ENCODE measurements at places on chromosomes 12 and 14. TPM values are rescaled to one million over a fixed set of nuclear protein-coding genes. Genes with fewer than 3 reads are reported as not detected.

BDKRB2 gene
- total RNA-seq: 14.2 TPM

DNA sequence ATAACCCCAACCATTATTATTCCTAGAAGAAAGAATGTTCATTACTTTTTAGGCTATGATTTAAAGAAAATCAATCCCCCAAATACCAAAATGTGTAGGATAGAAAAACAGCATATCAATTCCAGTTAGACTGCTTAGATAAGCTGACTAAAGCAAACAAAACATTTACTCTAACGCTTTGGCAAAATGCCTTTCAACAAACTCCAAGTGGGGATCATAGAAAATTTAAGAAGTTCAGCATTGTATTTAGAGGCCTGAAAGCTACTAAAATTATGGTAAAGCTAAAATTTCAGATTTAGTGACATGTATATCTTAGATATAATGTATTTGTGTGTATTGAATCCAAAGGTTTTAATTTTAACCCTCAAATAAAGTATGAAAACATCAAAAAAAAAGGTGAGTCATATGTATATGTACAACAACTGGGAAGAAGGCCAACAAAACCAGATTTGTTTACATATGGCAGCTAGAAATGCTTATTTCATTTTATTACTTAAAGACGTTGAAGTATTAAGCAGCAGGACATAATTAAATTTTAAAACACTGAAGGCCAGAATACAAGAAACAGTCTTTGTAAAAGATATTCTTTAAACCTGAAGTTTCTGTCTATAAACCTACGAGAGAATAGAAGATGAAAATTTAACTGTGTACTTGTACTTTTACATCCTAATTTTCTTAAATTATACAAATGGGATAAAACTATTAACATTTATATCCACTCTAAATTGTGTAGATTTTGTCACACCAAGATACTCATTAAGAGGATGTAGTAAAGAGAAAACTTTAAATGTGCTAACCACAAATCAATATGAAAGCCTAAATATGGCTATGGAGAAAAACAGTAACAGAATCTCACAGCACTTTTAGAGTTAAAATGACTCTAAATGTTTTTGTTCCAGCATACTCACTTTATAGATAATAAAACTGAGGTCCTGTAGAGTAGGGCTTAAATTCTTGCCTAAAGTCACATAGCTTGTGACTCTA, 71.4 kb downstream of the SLC41A2 start:
- no peak for DNase-seq

- DNase-seq: no peak
These were observed 135.9 kb downstream of the KTN1 start for GRCh38 chr14:55715889-55716288.

DNA sequence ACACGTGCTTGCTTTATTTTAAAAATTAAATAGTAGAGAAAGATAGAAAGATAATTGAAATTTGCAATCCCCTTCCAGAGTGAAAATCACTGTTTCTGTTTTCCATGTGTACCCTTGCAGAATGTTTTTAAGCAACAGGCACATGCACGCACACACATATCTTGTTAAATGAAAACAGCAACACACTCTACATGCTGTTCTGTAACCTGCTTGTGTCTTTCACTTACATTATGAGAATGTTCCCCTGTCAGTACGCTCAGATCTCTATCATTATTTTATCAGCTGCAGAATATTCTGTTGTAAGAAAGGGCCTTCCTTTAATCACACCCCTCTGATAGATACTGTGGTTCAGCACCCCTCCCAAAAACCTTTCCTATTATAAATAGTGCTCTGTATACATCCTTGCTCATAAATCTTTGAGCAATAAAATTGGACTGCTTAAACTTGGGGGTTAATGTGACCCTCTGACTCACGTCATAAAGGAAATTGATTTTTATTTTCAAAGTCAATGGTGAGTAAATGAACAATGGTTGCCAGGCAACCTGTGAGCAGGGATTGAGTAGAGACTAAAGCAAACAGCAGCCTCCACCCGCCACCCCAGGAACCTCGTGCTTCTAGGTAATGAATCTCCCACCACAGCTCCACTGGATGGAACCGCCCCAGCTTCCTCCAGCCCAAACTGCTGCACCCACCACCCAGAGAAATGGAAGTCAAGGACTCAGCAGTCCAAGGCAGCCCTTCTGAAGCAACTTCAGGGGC, 31.9 kb upstream of the CHGA start:
- DNase-seq: no peak

DNA sequence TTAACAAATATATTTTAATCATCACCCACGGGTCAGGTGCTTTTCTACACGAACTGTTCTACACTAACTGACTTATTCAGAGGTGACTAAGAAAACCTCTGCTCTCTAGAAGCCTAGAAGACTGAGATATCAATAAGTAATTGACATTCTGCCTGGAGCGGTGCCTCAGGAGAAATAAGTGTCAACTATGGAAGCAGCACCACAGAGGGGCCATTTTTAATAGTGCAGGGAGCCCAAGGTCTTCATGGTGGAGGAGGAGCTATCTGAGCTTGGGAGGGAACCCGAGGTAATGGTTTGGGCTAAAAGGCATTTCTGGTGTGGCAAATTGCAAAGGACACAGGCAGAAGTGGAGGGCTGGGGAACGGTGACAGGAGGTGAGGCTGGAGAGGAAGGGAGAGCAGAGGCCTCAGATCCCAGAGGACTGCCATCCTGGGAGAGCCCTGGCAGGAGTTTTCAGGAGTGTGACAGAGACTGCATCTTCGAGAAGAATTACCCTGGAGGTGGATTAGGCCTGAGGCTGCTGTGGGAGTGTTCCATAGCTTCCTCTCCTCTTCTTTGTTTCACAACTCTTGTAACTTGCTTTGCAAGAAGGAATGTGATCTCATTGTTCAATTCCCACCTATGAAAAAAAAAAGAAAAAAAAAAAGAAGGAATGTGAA, 123.1 kb downstream of the NPAS3 start:
- no peak for DNase-seq

GRCh38 chr12:18581232-18581962, 156.4 kb downstream of the PLCZ1 start:
- no peak for DNase-seq

DNA sequence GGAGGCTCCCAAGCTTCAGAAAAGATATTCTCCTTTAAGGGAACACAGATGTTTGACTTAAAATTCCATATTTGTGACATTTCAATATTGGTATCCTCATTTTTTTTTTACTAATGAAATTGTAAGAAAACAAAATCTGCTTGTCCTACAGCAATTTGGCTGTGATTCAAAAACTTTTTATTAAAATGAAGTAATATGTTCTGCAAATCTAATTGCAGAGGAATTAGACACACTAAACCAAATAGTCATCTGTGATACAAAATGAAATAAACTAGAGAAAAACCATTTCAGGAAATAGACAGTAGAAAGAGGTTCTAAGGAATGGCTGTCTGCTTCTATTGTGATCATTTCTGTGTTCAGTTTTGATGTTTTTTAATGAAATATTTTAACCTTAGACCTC, 50.1 kb upstream of the HIF1A start:
- DNase-seq: no peak
